ENCODE measurements at places on chromosomes 2 and 18.
A peak's percentile ranks its signal among the peaks of the same experiment; 100 is the strongest.

- peak; percentile 34 for DNase-seq
Observed at GRCh38 chr2:135913727-135914365, 37.6 kb upstream of the MCM6 start.

- peak; percentile 31 for DNase-seq
Observed at GRCh38 chr2:170716851-170717598, 1.9 kb downstream of the SP5 start.

GRCh38 chr2:8134473-8134932 lies 547.4 kb upstream of the ID2 start:
- no peak for DNase-seq

DNA sequence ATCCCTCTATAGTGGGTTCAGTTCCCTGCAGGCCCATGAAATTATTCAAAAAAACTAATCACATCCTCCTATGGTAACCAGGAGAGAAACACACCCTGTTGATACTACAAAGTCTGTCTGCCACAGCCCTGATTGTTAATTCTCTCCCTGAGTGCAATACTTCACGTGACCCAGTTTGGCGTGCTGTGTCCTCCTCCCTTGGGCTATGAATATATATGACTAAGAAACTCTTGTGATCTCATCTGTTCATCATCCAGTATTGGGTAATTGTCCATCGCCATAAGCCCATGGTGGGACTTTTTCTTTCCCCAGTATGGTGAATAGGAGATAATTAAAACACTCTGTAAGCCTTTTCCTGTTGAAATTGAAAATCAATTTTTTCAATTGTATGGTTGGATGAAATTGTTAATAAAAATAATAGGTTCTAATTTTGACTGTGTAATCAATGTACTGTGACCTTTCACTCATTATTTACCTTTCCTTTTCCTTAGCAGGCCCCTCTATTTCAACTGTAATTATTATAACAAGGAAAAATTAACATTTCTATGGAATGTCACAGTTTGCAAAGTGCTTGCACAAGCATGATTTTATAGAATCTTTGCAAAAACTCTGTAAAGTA lies 1822.6 kb downstream of the SUCLG1 start:
- peak; percentile 23 for DNase-seq

DNA sequence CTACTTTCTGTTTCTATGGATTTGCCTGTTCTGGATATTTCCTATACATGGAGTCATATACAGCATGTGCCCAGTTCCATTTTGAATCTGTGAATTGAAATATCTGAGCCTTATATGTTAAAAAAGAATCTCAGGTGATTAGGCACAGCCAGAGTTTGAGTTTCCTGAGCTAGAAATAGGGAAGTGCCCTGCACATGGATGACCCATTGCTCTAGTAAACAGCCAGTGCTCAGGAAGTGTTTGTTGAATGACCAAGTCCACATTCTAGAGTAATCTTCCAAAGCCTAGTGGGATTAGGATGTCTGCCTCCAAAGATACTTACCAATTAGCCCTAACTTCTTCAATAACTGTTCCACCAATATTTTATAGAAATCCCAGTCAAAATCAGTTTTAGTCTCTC lies 165.8 kb downstream of the SETBP1 start:
- DNase-seq, result no peak

GRCh38 chr18:58266291-58266690 lies 222.3 kb downstream of the NEDD4L start:
- DNase-seq, result peak; percentile 31

- peak; percentile 52 for DNase-seq
Observed at GRCh38 chr2:145088756-145089155, 568.8 kb upstream of the ZEB2 start.

GRCh38 chr2:187003611-187004010 lies 154.6 kb upstream of the ZSWIM2 start:
- no peak for DNase-seq

DNA sequence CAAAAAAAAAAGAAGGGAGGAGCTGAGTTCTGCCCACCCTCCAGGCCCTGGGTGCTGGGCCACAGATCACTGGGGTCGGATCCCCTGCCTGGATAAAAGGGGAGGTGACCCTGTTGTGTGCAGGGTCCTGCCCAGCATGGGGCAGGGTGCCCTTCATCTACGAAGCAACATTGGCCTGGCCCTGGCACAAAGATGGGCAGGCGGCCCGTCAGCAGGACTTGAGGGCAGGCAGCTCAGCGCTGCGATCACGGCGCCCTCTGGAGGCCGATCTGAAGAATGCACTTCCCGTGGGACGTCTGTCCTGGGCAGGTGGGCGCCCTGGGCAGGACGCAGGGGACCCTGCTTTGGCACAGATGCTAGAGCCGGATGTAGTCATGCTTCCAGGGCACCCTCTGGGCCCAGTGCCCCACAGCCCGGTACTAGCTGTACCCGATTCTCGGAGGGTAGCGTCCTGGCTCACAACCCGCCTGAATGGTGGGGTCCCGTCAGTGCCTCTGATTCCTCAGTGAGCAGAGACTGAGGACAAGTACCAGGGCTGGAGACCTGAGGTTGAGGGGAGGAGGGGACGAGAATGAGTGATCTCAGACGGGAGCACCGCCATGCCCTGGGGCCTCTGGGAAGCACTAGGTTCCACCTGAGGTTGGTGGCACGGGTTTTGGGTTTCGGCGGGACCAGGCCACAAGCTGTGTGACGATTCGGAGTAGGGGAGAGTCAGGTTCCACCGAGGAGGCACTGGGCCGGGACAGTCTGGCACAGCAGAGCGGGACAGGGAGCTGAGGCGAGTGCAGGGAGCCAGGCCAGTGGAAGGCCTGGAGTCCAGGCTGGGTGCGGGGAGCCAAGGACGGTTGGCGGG lies 18.0 kb downstream of the ARID5A start:
- DNase-seq, result peak; percentile 45

GRCh38 chr2:10533811-10534321 lies 85.7 kb upstream of the ODC1 start:
- peak; percentile 39 for DNase-seq

DNA sequence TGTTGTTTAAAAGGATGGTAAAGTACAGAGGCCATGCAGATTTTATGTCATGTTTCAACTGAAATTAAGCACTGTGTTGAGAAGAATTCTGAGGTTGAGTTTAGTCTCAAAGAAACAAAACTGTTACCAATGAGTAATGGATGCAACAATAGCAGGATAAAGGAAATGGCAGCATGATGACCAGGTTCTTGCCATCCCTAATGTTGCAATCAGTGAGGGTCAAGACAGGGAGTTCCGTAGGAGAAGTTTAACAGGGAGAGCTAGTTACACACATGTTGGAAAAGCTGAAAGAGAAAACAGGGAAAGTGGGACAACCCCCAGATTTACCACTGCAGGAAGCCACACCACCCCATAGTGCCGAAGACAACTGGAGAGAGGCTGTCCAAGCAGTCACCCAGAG lies 343.8 kb upstream of the EPHA4 start:
- DNase-seq, result no peak

Data from fibroblast of skin of abdomen (primary cell).